ENCODE measurements at places on chromosomes 11 and 22.

- DNase-seq = no peak
Observed at GRCh38 chr11:130386056-130386455, 42.4 kb downstream of the ADAMTS8 start.

DNA sequence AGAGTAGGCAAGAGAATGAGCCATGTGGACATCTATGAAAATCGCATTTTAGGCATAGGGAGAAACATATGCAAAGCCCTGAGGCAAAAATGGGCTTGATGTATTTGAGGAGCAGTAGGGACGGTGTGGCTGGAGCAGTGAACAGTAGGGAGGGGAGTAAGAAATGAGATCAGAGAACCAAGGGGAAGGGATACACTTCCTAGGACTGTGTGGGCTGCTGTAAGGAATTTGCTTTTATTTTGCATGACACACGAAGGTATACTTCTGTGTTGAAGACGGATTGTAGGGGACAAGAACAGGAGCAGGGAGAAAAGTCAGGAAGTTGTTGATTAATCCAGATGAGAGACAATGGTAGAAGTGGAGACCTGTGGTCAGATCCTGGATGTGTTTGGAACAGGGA, 572.1 kb downstream of the JRKL start:
- DNase-seq = no peak

GRCh38 chr11:9150501-9150900, 59.1 kb upstream of the SCUBE2 start:
- DNase-seq = no peak

DNA sequence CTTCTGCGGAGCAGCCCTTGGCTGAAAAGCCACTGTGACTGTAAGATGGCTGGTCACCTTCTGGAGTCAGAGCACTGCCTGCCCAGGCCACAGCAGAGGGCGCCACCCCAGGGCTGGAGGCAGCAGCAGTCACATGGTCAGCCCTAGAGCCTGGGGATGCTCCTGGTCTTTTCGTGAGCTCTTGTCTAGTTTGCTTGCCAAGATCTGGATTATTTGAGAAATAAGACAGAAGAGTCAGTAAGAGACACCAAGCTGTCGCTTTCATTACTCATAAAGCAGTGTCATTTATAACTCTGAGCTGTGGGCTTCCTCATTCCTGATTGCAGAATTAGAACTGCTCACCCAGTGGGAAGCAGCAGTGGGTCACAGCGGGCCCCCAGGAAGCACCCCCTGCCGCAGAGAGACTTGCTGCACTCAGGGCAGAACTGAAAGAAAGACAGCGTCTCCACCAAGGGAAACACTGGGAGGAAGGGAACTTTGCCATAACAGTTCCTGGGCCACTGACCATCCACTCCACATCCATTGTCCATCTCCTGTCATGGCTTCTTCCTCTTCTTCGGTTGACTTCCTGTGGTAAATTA, 56.7 kb downstream of the PPP6R2 start:
- no peak for DNase-seq

GRCh38 chr11:121351083-121351630, 58.6 kb downstream of the SC5D start:
- DNase-seq = no peak

DNA sequence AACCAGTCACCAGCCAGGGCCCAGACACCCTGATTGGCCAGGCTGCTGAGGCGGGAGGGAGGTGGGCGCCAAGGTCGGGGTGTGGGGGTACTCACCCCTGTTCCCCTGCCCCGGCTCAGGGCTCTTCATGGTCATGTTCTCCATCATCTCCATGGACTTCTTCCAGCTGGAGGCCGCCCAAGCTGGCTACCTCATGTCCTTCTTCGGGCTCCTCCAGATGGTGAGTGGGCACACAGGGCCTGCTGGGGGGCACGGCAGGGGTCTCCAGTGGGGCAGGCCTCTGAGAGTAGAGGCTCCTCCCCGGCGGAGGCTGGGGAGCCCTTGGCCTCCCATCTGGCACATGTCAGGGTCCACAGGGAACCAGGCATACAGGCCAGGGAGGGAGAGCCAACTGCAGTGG, 10.0 kb downstream of the PHLDA2 start:
- DNase-seq = no peak

DNA sequence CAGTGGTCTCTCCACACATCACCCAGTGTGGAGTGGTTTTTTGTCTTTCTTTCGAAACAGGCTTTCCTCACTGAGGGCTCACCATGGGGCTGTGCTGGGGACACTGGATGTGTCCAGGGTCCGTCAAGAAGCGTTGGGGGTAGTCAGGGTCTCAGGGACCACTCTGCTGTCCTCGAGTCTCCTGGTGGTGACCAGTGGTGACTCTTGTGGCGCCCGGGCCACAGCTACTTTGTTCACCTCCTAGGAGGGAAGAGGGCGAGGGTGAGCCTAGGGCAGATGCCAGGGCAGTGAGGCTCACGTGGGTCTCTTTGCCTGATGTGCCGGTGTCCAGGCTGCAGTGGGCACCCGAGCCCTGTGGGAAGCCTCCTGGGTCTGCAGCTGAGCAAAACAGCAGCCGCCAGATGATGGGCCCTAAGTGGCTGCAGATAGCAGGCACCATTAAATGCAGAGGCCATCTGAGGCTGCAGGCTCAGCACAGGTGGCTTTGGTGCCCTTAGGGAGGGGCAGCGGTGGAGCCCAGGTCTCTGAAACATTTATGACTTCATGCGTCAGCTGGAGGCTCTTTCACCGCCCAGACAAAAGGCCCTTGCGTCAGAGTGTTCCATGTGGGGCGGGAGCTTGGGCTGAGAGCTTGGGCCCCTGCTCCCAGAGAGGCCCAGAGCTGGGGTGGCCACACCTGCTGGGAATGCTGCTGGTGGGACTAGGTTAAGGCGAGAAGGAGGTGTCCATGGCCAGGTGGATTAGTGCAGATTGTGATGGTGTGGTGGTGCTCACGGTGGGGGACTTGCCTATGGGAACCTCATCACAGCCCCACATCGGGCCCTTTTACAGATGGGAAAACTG, 29.5 kb downstream of the KCNQ1 start:
- no peak for DNase-seq

DNA sequence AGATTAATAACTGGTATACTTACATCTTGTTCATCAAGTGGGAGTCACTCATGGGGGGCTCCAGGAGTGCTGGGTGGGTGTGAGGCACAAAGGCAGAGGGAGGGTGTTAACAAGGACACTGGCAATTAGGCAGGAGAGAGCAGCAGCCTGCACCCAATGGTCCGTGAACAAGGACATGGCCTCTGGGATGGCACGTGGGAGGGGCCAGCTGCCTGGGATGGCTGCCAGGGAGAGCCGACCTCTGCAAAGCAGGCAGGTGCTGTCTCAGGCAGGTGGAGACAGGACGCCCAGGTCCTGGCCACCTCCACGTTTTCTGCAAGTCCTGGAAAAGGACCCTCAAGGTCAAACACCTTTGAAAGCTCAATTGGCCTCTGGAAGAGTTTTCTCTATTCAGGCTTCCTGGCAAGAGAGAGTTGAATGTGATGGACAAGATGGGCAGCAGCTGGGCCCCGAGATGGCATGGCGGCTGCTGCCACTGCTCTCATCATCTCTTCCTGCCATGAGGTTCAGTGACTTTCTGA, 257.1 kb downstream of the BUD13 start:
- DNase-seq = peak; percentile 56

GRCh38 chr22:32574958-32575910, 100.6 kb downstream of the FBXO7 start:
- no peak for DNase-seq

- peak; percentile 65 for DNase-seq
Observed at GRCh38 chr11:69646493-69647389, 5.8 kb downstream of the CCND1 start.

GRCh38 chr11:116842909-116843308, 5.5 kb upstream of the APOA1 start:
- DNase-seq = no peak

- no peak for DNase-seq
Observed at GRCh38 chr11:78344094-78344493, 73.5 kb downstream of the GAB2 start.

- DNase-seq = no peak
Observed at GRCh38 chr22:23053912-23054530, 16.3 kb upstream of the GNAZ start.

DNA sequence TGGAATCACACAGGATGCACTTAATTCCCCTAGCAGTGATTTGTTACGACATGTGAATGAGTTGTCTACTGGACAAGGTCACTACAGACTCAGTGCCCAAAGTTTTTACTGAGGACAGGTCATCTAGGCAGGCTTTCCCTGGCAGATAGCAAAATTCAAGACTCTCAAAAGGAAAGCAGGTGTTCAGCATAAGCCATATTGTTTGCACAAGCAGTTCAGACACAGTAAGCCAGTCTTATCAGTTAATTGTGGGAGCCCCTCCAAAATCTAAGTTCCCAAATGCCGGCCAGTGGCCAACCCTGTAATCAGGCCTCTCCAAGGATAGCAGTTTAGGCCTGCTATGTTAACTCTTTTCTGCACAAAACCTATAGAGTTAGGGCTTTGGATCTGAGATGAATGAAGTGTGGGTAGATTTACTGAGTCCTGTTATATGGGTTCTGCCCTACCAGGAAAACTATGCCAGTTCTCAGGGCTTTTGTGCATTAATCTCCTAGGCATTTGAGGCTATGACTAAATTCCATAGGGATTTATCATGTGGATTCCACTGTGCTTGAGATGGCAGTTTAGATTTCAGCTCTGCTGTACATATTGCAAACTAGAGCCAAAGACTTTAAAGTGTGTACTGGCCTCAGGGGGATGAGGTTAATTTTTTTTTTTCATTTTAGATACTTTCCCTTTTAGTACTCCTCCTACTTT, 4.8 kb upstream of the ARHGEF12 start:
- DNase-seq = no peak

GRCh38 chr22:50260801-50261614, 475 bp downstream of the MAPK12 start:
- DNase-seq = no peak

- DNase-seq = no peak
Observed at GRCh38 chr11:92111287-92111686, 113.3 kb upstream of the FAT3 start.

GRCh38 chr11:135033540-135033939, 621.5 kb upstream of the B3GAT1 start:
- peak; percentile 83 for DNase-seq

- no peak for DNase-seq
Observed at GRCh38 chr11:121354192-121354591, 61.6 kb downstream of the SC5D start.

- peak; percentile 23 for DNase-seq
Observed at GRCh38 chr11:133343951-133344350, 188.3 kb downstream of the OPCML start.

- no peak for DNase-seq
Observed at GRCh38 chr11:68271023-68271780, 571 bp downstream of the C11orf24 start.

- DNase-seq = no peak
Observed at GRCh38 chr11:64069401-64070313, 33.9 kb downstream of the FLRT1 start.

DNA sequence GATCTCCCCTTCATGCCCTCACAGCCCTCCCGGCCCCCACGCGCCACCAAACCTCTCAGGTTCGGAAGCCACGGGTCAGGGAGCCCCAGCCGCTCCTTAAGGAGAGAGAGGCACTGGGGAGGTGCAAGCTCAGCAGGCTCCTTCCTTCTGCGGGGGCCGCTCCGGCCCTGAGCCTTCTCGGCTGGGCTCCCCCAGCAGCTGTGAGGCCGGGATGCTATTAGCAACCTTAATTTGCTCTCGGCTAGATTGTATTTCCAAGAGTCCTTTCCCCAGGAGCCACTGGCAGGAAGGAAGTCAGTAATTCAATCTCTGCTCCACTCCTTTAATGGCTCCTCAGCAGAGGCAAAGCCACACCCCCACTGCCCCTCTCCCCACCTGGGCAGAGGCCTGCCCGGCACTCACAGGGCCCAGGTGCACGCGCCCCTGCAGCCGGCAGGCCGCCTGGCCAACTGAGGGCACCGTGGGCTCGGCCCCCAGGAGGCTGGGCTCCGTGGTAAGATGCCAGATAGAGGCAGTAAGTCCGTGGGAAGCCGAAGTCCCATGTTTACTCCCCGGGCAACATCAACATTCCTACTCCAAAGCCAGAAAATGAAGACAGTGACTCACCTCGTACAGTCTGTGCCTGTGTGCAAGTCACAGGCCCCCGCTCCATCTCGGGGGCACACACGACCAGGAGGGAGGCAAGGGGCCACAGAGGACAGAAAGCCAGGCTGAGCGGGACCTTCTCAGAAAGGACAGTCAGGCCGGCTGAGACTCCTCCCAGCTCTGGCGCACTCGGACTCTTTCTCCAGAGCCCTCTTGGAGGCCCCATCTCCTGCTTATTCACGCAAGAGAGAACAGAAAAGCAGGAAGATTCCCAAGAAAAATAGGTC, 5.2 kb downstream of the IGSF9B start:
- DNase-seq = peak; percentile 91

DNA sequence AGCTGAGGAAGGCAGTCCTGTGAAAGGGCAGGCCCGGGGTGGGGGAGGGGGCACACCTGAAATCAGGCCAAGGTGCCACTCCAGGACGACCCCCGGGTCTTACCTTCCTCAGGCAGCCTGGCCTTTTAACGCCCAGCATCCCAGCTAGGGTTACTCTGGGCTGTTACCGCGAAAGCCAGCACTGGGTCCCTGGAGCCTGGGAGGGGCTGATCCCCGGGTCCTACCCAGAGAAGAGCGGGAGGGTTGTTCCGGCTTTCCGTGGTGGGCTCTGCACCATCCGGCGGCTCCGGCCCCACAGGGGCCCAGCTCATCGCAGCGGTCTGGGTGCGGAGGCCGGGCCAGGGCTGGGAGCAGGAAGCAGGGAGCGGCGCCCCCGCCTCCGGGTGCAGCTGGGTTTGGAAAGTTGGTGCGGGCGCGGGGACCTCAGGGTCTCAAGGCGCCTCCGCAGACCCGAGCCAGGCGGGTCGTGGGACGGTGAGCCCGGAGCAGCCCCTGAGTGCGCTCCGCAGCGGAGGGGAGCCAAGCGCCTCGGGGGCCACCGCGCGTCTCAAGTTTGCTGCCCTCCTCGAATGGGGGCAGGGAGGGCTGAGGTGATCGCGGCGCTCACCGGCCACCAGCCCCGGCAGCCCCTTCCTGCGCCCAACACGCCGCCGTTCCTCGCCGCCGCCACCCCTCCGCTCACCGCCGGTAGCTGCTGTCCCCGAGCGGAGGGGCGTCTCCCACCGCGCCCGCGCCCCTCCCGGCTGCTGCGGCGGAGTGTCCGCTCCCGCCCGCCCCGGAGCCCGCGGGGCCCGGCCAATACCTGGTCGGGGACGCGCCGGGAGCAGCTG, 831 bp downstream of the CHST1 start:
- DNase-seq = no peak

DNA sequence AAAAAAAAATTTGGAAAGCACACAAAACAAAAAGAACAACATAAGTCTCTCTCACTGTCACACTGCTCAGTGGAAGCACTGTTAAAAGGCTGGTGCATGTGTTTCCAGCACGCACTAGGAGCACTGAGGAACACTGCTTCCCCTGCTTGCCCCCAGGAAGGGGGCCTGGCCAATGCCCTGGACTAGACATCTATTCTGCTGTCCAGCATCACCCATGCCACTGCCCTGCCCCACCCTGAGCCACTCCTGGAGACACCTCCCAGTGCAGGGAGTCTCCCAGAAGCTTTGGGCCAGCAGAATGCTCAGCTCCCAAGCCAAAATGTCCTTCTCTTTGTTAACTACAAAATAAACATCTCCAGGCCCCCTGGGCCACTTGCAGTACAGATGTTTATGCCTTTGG, 49.7 kb upstream of the EMID1 start:
- no peak for DNase-seq

All from kidney (tissue), 22 donors.